ENCODE measurements at places on chromosomes 6 and 20.

DNA sequence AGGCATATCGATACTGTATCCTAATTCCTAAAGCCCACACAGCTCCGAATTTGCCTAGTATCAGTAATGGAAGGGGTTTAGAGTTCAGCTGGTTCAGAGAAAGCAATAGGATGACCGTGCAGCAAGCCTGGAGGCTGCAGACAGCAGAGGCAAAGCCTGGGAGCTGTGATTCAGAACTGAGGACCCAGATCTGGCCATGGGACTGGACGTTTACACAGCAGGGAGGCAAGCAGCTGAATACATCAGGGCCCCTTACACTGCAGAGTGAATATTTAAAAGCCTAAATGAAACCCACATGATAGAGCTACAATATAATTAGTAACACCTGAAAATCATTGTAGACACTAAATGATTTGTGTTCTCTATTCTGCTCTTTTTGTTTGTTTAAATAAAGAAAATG is 38.0 kb downstream of the ELOVL2 start:
- DNase-seq: no peak

DNA sequence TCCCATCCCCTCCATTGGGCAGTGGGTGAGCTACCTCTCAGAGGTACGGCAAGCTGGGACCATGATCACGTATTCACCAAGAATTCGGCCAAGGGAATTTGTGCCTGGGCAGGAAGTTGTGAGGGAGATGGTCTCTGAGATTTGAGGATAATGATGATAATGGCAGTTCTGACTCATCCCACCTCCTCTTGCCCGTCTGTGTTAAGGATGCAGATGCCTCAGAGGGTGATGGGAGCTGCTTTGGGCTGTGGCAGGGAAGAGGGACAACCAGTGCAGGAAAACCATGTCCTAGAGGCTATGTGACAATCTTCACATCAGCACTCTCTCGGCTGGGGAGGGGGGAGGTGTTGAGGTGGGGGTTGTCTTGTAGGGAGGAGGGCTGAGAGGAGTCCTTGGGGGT is 4.3 kb downstream of the TGM6 start:
- DNase-seq: no peak

GRCh38 chr6:158020272-158020711 is 38.6 kb downstream of the SYNJ2 start:
- no peak for DNase-seq

GRCh38 chr6:16704401-16705045 is 56.7 kb downstream of the ATXN1 start:
- no peak for DNase-seq

GRCh38 chr20:50292591-50293283 is 102.1 kb downstream of the CEBPB start:
- no peak for DNase-seq

- no peak for DNase-seq
These were observed 175.6 kb downstream of the TBC1D7 start for GRCh38 chr6:13152764-13153163.

DNA sequence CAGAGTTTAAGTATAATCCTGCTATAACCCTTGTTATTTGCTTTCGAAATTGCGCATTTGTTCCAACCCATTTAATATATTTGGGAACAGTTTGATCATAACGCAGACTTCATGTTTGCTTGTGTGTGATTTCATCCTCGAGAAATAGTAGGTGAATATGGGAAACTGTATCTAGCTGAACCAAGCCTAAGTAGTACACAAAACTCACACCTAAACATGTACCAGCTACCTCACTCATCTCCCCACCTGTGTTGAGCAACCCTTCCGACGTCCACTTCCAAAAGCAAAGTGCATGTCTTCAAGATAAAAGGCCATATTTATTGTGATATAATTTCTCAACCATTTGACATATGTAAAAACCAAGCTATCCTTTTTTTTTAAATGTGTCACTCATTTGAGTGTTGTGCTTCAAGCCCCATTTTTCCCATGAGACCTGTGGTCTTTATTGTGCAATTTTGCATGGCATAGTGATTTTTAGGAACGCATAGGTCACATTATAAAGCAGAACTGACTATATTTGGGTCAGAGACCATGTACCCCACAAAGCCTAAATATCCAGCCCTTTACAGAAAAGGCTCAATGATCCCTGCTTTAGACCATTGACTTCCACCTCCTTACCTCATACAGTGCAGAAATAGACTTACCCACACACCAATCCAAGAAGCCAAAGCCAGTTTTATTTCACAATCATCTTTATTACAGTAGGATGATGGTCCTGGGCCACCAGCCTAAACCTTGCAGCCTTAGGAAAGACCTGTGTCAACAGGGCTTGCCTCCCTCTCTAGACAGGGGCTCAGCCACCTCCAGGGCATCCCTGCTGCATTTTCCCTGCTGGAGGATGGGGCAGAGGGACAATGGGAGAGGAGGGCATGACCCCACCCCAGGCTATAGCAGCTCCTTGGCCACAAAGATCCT is 7.1 kb downstream of the CCND3 start:
- DNase-seq: no peak

DNA sequence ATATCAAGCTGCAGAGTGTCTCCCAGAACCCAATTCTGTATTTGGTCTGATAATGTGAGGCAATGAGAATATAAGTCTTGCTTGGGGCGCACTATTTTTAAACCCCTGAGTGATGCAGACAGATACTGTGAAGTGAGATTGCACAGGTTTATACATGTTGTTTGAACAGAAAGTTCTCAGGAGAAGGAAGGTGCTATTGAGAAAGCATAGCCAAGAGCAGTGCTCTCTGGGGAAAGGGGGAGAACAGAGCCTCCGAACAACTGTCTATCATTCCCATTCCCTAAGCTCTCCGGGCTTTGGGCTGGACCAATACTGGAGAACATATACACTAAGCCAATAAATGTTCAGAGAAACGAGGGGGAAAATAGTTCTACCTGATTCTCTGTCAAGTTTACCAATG is 75.8 kb downstream of the PERP start:
- no peak for DNase-seq

All from GDM1 (cell line).